ENCODE measurements at places on chromosomes 16 and 17.

- no peak for DNase-seq
Observed at GRCh38 chr17:30377574-30378240, 1.0 kb upstream of the CPD start.

DNA sequence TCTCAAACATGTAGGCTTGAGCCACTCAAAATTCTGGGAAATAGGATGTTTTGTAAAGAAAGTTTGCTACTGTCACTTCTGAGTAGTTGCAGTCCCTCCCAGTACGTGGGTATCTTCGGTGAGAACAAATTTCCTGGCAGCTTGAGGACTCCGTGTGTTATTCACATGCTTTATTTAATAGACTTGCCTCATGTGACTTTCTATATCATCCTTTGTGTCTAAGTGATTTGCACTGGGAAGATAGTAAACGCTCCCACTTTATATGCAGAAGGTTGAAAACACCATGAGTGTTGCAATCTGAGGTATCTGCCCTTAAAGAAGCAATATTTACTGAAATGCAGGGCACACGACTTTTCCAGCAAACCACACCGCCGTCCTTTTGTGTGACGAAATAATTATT, 643.7 kb downstream of the MAF start:
- DNase-seq, result no peak

GRCh38 chr17:59848778-59849177, 44.0 kb downstream of the TUBD1 start:
- no peak for DNase-seq

DNA sequence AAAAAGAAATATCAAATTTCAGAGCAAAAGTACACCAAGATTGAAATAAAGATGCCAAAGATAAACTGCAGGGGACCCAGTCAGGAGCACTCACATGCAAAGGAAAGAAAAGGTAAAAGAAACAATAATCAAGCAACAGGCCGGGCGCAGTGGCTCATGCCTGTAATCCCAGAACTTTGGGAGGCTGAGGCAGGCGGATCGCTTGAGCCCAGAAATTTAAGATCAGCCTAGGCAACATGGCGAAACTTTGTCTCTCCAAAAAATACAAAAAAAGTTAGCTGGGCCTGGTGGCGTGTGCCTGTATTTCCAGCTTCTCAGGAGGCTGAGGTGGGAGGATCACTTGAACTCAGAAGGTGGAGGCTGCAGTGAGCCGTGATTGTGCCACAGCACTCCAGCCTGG, 107.6 kb upstream of the SMURF2 start:
- no peak for DNase-seq

GRCh38 chr16:71846431-71846830, 655 bp downstream of the ATXN1L start:
- no peak for DNase-seq

DNA sequence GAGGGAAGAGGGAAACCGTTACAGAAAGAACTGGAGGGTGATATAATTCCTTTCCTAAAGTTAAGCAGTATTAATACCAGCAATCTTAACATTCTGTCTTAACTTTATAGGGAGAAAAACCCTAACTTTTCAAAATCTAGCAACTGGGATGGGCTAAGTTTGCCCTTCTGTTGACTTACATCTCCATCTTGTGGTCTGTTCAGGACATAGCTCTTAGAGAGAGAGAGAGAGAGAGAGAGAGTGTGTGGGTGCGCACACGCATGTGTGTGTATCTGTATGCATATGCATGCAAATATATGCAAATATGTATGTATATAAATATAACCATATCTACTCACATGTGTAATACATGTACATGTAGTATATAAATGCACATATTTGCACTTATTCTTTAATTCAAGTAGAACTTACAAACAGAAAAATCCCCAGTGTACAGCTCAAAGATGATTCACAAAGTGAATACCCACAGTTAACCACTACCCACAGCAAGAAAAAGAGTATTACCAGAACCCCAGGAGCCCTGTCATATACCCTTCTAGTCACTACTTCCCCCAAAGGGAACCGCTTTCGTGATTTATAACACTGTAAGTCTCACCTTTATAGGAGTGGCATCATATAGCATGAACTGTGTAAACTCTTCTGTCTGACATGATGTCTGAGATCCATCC, 46.5 kb downstream of the STX8 start:
- no peak for DNase-seq

DNA sequence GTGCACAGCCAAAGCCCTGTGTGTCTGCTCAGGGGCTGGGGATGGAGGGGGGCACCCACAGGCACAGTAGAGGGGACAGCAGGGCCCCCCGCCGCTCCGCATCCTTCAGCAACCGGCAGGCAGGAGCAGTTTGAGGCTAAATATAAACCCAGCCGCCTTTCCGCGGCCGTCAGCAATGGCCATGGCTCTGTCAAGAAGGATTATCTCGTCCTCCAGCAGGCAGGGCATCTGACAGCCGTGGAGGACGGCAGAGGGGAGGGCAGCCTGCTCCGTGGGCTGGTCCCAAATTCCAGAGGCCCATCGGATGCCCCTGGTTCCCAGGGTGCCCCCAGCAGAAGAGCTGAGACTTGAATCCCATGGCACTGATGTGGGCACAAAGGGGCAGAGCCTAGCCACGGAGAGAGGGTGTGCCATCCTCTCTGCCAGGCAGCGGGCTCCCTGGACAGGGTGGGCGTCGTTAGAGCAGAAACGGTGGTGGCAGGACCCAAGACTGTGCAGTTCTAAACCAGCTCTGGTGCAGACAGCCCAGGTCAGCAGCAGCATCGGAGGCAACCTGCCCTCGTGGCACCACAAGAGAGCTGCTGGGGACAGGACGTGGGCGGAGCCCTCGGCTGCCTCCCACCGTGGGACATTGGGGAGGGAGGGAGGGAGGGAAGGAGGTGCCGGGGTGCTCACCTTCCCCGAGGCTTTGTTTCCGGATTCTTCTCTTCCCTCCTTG, 198.8 kb upstream of the CIBAR2 start:
- no peak for DNase-seq

GRCh38 chr16:57797526-57798266, 4.6 kb downstream of the KIFC3 start:
- DNase-seq, result no peak

- no peak for DNase-seq
Observed at GRCh38 chr17:56798916-56799315, 34.8 kb downstream of the C17orf67 start.

DNA sequence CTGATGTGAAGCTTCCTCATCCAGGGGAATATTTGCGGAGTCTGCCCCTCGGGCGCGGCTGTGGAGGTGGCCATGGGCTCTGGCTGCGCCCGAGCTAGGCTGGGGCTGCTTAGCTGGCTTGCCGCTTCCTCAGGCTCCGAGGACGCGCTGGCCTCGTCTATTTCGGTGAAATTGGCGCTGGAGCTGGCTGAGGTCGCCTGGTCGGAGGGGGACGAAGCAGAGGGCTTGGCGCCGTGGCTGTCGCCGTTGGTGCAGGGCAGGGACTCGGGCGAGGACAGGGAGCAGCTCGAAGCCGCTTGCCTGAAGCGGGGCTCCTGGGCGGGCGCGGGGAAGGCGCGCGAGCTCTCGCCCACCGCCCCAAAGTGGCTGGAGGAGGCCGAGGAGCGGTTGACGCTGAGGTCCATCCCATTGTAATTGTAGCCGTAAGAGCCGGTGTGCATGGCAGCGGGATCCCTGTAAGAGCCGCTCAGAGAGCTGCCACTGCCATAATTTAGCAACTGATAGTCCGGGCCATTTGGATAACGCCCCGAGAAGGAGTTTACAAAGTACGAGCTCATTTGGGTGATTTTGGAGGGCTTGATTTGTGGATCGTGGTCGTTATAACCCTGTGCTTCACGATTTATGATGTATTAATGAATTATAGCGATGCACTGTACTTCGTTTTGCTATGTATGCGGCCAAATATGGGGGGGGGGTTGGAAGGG, at the start of gene HOXB5:
Gene HOXB5, minus strand, starts transcription at position 654 of the 704 bp plus-strand sequence. Its CDS starts 97 bp downstream, at position 557.
- no peak for DNase-seq

DNA sequence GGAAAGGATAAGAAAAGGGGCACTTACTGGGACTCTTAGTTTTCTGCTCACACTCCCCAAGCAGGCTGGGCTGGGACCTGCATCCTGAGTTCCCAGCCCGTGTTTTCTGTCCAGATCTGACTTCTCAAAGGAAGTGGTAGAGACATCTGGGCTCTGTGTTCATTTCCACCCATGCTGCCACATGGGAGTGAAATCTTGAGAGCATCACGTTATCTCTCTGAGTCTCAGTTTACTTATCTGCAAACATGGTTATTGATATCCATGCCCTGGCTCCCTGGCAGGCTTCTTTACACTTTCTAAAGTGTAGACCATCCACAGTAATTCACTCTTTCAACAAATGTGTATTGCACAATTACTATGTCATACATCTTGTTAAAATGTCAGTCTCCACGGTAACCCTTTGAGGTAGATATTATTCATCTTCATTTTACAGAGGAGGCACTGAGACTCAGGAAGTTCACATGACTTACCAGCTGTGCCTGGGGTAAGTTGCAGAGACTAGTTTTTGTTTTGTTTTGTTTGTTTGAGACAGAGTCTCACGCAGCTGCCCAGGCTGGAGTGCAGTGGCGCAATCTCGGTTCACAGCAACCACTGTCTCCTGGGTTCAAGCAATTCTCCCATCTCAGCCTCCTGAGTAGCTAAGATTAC, 3.4 kb downstream of the ZNF688 start:
- DNase-seq, result peak; percentile 31

DNA sequence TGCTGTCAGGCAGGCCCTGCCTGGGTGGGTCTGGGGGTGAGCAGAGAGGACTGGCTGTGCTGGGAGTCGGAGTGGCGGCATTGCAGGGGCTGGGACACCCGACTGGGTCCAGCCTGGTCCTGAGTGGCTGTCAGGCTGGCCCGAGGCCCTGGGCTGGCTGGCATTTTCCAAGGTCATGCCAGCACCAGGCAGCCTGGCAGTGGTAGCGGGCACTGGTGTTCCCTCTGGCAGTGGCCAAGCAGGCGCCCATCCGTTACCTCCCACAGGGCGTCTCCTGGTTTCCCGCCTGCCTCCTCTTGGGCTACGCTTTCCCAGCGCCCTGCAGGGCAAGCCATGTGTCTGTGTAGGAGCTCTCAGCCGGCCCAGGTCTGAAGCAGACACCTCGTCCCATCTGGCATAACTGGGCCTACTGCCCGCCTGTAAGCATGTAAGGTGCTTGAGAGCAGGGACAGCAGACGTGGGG, 5.7 kb upstream of the PKMYT1 start:
- DNase-seq, result no peak

DNA sequence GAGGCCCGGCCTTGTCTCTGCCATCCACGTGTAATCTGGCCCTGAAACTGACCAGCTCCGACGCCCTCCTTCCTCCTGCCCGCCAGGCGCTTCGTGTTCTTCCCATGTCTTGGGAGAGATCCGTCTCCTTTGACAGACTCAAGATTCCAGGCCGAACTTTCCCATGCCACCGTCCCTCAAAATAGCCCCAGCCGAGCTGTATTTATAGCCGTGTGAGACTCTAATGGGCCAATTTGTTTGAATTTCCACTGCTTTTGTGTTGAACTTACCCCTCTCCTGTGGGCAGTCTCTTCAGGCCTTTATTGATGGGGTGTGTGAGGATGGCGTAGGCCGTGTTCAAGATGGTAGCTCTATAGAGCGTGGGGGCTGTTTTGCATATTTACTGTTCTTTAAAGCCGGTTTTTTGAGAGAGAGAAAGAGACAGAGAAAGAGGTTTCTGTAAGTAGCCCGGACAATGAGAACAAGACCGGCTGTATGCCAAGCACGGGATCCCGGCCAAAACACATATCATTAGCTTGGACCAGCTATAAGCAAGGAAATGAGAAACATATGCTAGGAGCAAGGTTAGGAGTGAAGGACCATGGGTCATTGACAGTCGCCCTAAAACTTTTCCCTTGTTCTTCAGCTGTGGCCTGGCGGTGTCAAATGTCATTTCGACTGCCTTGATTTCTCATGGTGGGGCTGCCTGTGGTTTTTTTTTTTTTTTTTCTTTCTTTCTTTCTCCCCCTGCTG, 124.5 kb upstream of the ZFHX3 start:
- no peak for DNase-seq

DNA sequence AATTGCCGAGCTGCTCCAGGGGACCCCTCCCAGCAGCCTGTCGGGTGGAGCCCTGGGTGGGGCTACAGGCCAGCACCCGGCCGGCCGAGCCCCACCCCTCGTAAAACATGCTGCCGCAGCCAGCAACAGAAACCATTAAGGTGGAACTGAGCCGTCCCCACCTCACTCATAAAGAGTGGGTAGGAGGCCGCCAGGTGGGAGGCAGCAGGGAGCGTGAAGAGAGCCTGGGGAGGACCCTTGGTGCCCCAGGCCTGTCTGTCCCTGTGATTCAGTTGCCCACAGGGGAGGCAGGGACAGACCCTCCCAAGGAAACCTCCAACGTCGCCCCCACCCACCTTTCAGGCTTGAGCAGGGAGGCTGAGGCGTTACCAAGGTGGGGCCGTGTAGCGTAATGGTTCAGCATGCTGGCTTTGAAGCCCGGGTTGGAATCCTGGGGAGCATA, 8.4 kb downstream of the FOXN1 start:
- no peak for DNase-seq

DNA sequence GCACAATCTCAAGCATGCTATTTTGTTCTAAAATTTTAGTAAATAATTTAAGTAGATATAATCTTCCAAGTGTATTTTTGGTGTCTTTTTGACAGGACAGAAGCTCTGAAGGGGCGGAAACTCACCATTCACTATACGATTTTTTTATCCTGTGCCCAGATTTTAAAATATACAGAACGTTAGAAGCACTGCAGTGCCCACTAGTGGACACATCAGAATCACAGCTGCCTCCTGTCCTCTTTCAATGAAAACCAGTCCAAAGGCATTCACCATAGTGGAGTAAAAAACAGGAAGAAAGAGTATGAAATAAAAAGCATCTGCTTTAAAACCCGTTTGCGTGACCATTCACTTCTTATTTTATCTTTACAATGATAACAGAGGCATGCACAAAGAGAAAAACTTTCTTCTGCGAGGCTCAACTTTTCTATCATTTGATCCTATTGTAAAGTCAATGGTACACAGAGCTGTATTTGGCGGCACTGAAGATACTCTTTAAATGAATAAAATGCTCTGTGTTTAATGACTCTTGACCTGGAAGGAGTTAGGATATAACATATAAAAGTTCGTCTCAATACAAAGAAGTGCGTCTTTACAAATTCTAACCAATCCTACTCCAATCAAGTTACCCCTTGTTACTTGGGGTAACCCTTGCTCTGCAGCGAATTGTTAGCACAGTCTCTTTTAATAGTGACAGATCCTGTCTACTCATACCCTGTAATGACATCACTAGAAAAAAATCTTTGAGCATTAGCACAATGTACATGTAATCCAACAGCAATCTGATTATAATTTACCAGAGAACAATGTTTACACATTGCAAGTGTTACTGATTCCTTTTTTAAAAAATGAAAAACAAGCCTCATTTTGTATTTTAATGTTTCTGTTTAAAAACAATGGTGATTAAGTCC, 339.8 kb upstream of the PSMD7 start:
- DNase-seq, result no peak

GRCh38 chr16:52545898-52546266, 1.1 kb downstream of the TOX3 start:
- DNase-seq, result no peak

DNA sequence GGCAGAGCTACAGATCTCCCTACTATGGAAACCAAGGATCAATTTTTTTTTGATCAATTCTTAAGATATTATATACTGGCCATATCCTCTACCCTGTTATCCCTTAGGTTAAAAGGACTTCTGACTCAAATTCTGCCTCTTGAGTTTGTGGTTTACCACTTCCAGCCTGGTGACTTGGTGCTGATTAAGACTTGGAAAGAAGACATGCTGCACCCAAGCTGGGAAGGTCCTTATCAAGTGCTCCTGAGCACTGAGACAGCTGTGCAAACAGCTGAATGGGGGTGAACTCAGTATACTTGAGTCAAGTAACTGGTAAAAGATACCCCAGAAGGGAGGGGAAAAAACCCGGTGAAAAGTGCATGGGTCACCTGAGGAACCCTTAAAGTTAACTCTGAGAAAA, 20.5 kb upstream of the SPACA3 start:
- no peak for DNase-seq

- no peak for DNase-seq
Observed at GRCh38 chr17:5527601-5528250, 41.4 kb downstream of the MIS12 start.

All from activated naive CD4-positive, alpha-beta T cell (primary cell).